Thoracic aorta (tissue), 2 donors: ENCODE measurements at places on chromosomes 16 and 17.

DNA sequence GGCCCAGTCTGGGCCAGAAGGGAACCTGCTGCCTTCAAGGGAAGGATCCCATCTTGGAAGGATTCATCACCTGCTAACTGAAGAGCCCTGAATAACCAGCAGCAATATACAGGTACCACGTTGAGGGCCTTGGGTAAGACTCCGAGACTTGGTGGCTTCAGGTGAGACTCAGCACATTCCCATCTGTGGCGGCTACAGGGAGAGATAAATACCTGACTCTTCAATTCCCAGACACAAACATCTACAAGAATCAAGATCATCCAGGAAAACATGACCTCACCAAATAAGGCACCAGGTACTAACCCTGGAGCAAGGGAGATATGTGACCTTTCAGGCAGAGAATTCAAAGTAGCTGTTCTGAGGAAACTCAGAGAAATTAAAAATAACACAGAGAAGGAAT is 99.5 kb downstream of the DYNLRB2 start:
- no peak for DNase-seq

DNA sequence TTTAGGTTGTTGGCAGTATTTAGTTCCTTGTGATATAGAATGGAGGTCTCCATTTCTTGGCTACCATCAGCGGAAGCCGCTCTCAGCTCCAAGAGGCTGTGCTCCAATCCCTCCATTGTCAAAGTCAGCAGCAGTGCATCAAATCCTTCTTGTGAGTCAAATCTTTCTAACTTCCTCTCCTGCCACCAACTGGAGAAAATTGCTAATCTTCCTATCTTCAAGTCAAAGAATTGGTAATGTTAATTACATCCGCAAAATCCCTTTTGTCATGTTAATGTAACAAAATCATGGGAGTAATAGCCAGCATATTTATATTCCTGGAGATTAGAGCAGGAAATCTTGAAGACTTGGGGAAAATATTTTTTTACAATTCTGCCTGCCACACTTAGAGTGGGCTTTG is 436.4 kb upstream of the DYNLRB2 start:
- no peak for DNase-seq

DNA sequence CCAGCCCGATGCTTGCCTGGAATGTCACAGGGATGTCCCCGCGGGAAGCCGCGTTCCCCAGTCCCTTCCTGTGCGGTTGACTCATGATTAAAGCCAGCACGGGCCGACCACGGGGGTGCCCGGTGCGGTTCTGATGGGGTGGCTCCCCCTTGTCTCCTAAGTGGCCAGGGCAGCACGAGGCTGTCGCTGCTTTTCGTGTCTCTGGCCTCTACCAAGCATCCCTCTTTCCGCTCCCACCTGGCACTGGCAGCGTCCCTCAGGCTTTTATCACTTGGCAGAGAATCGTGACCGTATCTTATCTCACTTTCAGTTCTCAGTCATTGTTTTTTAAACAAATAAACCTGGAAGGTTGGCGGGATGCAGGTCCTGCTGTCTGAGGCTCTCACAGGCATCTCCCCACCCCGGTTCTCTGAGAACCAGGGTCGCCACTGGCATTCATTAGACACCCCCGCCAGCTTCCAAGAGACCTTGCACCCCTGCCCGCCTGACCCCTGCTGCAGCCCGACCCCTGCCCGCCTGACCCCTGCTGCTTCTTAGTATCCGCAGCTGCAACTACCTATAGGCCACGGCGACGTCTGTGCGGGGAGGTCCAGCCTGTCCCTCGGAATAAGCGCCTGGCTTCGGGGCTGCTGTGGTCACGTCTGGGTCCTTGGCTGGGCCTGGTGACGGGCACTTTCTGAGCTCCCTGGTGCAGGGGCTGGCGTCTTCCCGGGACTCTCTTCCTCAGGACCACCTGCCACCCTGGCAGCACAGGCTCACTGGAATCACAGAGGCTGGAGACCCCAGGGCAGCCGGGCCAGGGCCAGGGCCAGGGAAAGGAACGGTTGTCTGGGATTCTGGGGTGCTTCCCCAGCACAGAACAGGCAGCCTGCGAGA is 7.5 kb downstream of the C1QTNF8 start:
- no peak for DNase-seq

DNA sequence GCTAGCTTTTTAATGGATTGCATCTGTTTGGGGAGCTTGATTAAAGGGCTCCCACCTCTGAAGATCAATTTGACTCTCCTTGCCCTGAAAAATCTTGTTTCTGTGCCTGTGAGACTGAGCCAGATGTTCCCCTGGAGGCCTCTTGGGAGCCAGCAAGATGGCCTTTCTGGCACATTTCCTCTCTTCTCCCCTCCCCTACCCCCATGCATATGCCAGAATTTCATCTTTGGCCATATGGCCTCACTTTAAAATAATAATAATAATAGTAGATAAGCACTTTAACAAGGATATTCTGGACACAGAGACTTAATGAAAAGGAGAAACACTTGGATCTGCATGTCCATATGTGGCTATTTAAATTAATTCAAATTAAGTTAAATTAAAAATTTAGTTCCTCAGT is 144.1 kb upstream of the CES5A start:
- DNase-seq: no peak

DNA sequence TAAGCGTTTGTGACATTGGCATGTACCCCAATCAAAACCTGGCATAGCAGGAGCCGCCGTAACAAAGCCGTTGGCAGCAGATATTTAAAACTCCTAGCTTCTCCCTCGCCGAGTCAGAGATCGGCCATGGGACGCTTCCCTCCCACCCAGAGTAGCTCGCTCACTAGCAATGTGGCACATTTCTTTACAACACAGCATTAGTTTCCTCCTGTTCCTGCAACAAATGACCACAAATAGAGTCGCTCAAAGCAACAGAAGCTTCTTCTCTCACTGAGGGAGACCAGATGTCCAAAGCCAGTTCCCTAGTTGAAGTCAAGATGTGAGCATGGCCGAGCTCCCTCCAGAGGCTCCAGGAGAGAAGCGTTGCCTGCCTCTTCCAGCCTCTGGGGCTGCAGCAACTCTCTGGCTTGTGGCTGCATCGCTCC is 106.7 kb downstream of the RBFOX3 start:
- no peak for DNase-seq

DNA sequence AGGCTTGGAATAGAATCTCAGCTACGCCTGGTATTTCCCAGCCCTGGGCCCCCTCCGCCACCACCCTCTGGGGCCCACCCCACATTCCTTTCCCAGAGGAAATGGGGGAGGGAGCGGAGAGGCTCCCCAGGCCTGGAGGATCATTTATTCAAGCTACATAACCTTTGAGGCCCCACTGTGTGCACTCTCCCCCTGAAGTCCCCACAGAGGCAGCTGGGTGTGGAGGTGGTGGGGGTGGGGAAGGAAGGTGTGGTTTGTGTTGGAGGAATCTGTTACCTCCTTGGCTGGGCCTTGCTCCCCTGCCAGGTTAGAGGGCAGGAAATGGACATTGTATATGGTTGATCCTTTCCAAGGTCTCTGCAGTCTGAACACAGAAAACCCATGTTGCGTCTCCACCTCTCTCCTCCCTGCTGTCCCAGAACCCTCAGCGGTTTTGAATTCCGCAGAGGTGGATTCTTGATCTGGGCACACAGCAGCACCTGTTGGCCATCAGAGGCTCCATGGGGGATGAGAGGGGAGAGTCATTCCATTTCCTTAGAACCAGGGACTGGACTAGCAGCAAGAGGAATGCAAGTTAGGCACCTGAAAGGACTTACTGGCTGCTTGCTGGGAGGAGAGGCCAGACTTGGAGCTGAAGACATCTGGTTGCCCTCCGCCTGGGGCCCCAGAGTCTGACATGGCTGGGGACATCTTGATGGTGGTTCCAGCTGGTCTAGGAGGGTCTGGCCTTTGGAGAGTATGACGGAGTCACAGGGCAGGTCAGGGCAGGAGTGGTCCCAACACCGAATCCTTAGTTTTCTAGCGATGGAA is 23.0 kb downstream of the ARHGAP23 start:
- DNase-seq: no peak

DNA sequence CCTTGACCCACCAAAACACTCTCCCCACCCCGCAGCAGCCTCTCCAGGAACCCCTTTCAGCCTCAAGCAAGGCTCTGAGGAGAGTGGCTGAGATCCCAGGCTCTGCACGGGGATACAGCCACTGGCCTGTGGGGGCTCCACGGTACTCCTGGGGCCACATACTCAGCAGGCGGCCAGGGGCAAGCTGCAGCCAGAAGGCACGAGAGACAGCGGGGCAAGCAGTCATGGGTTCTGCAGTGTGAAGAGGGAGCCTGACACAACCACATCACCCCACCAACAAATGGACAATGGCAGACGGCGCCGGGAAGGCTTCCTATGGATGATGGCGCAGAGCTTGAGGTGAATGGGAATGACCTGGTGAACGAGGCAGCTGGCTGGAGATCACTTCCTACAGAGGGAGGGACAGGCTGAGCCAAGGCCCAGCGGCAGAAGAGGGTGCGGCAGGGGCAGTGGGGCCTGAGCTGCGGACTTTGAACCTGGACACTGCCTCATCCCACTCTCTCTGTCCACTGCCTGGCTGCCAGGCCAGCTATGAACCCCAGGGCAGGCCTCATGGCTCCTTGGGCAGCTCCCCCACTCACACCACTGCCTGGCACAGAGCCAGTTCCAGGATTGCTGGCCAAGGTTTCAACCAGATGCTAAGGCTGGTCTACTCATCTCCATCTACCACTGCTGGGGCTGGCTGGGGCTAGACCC is 10.8 kb upstream of the BCAR1 start:
- DNase-seq: no peak

DNA sequence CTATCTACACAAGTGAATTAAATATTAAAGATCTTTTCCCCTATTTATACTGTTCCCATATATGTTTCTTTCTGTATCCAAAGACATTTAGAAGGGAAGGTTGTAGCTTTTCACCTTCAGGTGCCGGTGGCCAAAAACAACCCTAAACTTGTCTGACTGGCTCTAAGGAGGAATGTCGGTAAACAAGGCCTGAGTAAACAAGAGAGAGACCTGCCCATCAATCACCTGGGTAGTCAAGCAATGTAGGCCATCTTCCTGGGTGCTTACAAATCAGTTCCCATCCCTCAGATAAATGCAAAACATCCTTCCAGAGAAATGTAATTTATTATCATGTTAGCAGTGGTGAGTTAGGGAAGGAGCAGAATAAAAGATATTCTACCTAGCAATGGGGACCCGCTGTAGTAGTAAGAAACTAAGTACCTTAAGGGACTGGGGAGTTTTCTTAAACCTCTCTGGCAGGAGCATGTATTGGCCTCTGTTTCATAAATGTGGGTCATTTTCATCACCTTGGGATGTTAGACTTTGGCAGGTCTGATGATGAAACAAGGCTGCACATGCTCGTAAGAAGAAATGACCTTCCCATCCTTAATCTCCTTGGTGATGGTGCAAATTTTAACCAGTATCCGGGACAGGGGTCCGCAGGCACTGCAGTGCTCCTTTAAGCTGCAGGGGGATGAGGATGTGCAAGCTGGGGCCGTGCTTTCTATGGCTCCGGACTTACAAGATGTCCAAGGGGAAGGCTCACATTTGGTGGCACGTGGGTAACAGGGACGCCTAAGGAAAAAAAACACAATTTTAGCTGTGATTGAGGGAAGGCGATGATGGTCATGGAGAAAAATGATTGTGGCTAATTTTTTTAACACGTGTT is 8.4 kb downstream of the KRT39 start:
- no peak for DNase-seq

DNA sequence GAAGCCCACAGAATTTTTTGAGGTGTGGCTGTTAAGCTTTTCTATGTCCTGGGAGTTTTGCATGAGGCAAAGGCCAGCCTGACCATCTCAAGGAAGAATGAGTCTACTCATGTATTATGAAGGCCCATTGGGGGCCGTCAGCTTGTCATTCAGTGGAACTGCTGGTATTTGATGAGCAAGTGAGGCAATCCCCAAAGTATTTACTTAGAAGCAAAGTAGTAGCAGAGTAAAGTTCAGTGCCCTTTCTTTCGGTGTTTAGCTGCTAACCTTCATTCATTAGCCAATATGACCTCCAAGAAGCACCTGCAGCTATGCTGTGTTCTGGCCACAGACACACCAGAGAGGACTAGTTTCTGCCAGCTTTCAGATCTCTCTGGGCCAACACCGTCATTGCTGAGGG is 80.2 kb downstream of the RPA1 start:
- DNase-seq: no peak

DNA sequence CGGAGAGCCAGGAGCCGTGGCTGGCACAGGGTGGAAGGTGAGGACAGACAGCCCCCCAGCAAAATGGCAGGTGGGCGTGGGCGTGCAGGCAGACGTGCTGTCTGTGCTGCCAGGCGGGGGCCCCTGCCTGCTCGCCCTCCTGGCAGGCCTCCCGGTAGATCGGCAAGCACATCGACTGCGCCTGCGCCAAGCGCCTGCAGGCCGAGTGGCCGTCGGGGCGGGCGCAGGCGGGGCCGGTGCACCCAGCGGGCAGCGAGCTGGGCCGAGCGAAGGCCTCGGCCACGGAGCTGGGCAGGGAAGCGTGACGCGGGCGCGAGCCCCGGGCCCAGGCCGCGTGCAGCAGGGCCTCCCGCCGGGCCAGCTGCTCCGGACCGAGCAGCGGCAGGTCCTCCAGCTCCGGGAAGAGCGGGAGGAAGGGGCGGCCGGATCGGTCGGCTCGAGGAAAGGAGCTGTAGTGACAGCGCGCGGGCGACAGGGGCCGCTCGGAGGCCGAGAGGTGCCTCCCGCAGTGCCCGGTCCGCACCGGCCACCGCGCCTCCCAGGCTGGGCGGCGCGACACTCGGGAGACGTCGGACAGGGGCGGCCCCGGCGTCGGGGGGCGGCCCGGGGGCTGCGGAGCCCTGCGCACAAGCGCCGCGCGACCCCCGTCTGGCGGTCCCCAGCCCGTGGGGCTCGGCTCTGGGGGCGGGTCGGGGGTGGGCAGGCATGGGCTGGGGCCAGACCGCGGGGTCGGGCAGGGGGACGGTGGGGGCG is 16.9 kb downstream of the GRIN2C start:
- DNase-seq: no peak

- no peak for DNase-seq
Observed at GRCh38 chr16:58451265-58451689, 48.7 kb upstream of the NDRG4 start.
